Fibroblast of skin of right biceps (primary cell): ENCODE measurements at places on chromosomes 5 and 9.

DNA sequence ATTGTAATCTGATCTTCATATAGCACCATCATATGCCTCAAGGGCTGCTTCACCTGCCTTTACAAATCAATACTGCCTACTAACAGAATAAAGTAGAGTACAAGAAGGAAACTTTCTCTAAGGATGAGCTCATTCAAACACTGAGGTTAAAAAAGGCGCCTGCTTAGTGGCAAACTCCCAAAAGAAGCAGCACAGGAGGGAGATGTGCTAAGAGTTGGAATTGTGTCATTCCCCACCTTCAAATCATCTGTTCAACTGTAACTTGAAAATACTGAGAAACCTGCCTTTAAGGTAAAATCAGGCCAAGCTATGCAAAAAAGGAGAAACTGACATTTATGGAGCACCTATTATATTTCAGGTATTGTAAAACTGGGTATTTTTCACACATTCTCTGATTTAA is 560.6 kb downstream of the PTPRD start:
- no peak for DNase-seq

- DNase-seq = no peak
These were observed 51.9 kb downstream of the LMX1B start for GRCh38 chr9:126665644-126666035.

DNA sequence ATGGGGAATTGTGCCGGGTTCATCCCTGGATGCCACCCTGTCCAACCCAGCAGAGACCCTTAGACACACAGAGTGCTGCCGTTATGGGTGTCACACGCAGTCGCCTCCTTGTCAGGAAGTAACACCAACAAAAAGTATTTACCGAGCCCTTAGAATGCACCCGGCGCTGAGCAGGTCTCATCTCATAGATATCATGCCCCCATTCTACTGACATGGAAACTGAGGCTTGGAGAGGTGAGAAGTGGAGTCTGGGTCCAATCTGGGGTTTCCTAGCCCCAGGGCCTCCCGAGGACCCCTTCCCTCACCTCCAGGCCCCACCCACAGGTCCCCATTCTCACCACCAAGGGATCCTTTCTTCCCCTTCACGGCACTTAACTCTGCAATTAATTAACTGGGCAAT is 36.8 kb upstream of the BARHL1 start:
- no peak for DNase-seq

- no peak for DNase-seq
These were observed 14.1 kb upstream of the SEMA5A start for GRCh38 chr5:9559965-9560364.

GRCh38 chr9:35547889-35548418 is 57.1 kb upstream of the TESK1 start:
- DNase-seq = no peak

DNA sequence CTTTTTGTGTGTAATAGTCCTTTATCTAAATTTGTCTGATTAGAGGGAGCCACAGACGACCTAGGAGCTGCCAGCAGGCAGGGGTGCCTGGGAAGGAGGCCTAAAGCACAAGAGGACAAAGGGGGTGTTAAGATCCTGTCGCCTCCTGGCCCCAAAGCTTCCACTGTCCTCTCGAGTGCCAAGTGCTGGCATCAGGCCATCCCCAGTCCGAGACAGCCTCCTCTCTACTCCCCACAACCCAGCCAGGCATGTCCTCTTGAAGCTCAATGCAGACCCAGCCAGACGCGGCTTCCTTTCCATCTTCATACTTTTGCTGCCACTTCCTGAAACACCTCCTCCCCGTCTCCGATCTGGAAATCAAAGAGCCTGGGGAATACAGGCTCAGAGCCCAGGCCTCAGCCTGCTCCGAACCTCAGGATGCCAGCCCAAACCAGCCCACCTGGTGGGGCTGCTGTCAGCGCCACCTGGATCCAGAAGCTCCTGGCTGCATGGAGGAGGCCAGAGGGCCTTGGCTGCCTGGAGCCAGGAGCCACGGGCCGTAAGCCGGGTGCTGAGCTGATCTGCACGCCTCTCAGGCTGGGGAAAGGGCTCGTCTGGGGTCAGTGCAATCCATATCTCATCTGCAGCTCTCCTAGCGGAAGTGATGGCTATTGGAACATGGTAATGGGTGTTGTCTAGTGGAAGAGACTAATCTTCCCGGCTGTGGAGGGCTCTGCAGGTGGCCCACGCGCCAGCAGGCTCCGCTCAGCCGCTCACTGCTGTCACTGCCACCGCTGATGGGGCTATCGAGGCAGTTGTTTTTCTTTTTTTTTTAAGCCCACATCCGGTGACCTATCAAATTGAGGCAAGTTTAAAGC is 60.2 kb upstream of the FUBP3 start:
- DNase-seq = no peak

GRCh38 chr5:154576429-154576806 is 98.4 kb upstream of the HAND1 start:
- no peak for DNase-seq

DNA sequence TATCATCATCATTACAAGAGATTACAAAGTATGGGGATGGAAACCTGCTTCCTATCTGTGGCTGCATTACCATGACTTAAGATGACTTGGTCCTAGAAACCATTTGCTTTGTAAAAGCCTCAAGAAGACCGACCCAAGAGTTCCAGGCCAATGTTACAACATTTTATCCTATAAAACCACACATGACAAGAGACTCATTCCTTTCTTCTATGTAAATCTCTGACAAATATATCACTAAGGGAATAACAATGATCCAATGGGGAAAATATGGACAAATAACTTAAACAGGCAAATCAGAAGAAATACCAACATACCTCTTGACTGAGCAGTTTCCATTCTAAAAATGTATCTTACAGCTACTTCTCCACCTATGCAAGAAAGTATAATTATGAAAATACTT is 44.3 kb upstream of the VPS13A start:
- DNase-seq = peak; percentile 42

- DNase-seq = no peak
These were observed 124.4 kb upstream of the MAP1B start for GRCh38 chr5:71982717-71983395.

- no peak for DNase-seq
These were observed 4.1 kb upstream of the CERCAM start for GRCh38 chr9:128416432-128417019.

GRCh38 chr5:151148583-151148982 is 9.0 kb downstream of the ANXA6 start:
- DNase-seq = no peak

- DNase-seq = no peak
These were observed 7.9 kb downstream of the CKMT2 start for GRCh38 chr5:81241001-81241400.

- peak; percentile 59 for DNase-seq
These were observed 80.8 kb downstream of the FAM81B start for GRCh38 chr5:95471942-95472341.

- DNase-seq = peak; percentile 86
These were observed 32.9 kb downstream of the SLIT3 start for GRCh38 chr5:169268019-169268418.

DNA sequence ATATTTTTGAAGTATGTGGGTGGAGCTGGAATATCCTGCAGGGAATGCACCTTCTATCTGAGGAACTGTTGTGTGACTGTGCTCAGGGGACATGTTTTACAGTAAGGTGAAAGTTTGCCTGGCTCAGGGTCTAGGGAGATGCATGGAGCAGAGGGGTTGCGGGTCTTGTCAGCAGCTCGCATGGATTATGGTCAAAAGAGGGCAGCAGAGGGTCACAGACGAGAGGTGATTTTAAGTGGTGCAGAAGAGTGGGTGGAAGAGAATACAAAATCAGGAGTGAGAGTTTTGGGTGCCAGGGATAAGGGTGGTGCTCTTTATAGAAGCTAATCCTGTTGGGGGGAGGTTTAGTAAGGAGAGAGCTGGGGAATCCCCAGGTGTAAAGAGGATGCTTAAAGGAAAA is 53.5 kb upstream of the GRIN3A start:
- peak; percentile 15 for DNase-seq

DNA sequence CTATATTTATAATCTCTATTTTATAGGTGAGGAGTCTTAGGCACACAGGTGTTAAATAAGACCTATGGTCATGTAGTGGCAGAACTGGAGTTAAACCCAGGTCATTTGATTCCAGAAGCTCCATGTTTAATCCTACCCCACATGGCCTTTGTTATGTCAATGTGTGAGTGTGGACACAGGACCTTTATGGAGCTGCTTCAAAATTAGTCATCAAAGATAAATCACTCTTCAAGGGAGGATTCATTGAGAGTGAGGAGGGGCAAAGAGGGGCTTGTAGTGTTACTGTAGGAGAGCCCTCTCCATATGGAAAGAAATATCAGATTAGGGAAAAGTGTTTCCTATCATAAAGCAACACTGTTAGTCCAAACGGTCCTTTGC is 74.6 kb upstream of the ARRDC3 start:
- no peak for DNase-seq

DNA sequence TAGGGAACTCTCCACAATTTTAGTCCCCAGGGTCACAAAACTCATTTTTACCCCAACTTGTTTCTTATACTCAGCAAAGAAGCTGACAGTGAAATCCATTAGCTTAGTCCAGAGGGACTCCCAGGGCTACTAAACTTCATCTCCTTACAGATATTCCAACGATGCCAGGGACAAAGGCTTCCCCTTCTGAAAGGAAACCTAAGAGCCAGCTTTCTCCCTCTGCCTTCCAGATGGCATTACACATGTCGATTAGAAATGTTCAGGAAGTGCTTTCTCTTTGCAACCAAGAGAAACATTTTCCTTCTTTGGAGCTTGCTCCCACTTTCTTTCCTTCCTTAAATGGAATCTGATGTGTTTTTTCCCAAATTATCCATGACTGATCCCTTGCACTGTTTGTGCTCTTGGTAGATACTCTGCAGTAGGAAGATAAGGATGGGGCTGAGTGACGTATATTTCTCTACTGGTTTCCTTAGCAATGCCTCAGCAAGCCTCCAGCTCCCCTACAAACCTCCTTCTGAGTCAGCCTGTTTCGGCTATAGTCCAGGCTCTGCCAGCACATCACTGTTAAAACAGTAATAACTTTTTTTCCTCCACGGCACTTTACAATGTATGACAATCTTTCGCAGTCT is 43.0 kb upstream of the HTR4 start:
- peak; percentile 35 for DNase-seq

DNA sequence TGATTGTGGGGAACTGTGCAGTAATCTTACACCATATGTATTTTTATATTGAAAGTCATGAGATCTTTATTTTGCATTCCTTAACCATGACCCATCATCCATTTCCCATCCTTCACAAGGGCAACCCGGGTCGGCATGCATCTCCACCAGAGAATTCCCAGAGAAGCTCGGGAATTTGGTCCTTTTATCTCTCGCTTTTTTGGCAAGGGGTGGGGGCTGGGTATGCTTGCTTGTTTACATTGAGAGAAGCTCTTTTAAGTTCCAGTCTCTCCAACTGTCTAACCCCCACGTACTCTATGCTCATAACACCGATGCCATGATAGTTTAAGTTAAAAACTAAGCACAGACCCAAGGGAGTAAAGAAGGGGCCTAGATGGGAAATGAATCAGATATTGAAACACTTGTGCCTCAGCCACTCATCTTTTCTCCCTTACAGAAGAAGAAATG is 109.9 kb upstream of the NFIB start:
- DNase-seq = peak; percentile 96

DNA sequence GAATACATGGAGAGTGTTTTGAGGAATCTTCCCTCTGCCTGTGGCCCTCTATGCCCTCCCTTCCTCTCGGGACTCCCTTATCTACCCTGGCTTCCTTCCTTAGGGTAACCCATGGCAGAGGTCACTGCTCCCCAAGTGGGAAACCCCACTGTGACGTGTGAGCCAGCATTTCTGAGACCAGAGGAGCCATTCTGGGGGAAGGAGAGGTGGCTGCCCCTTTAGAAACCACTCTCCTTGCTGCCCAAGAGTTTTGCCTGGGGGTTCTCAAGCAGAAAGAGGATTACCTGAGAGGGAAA is 23.1 kb downstream of the CCNJL start:
- DNase-seq = no peak
